AG04450 (cell line): ENCODE measurements at places on chromosomes 7 and 10.

- DNase-seq, result no peak
Observed at GRCh38 chr10:98402478-98402877, 12.5 kb downstream of the PYROXD2 start.

GRCh38 chr7:122974229-122974628, 21.3 kb downstream of the TAS2R16 start:
- no peak for DNase-seq

GRCh38 chr7:5526100-5526905, 102.7 kb upstream of the TNRC18 start:
- DNase-seq, result no peak

GRCh38 chr10:44865289-44865671, 45.9 kb upstream of the TMEM72 start:
- DNase-seq, result no peak

GRCh38 chr10:7696545-7696944, 6.6 kb upstream of the ITIH2 start:
- no peak for DNase-seq

DNA sequence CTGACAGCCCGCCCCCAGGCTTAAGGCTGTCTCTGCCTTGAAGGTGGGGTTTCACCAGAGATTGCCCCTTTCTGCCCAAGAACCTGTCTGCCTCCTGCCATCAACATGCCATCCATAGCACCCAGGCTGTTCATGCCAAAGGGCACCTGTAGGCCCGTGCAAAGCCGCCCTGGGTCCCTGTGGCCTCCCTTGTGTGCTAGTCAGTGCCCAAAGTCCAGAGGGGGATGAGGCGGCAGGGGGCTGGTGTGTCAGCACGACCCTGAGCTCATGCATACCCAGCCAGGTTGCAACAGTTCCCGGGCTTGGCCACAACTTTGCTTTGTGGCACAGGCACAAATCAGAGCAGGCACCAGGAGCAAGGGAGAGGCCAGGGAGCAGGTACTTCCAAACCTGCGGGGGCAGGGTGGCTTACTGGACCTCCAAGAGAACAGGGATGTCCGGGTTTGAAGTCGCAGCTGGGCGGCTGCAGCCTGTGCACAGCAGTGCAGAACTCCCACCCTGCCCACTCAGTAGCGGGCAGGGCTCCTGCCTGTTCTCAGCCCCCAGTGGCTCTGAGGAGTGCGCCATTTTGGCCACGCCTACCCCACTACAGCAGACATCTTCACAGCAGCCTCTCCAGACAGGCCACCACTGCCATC, 671.1 kb upstream of the GRM3 start:
- DNase-seq, result no peak

- no peak for DNase-seq
Observed at GRCh38 chr7:151139791-151140190, 27.7 kb downstream of the GBX1 start.

GRCh38 chr7:134197345-134197744, 70.2 kb downstream of the LRGUK start:
- no peak for DNase-seq

GRCh38 chr10:91805110-91805838, 7.0 kb downstream of the TNKS2 start:
- DNase-seq, result no peak

DNA sequence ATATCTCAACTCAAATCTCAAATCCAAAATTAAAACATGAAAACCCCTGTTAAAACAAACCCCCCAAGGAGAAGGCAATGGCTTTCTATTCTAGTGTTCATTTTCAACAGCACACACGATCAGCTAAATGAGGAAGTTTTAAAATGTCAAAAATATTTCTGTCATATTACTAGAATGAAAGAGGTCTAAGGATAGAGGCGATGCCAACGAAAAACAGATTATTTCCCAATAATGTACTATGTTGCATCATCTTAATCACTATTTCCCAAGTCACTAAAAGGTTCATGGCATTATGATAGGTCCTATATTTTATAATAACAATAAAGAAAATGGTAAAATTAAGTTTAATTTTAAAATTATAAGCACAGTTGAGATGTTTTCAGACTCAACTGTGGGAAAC, 10.1 kb downstream of the CNOT4 start:
- no peak for DNase-seq

DNA sequence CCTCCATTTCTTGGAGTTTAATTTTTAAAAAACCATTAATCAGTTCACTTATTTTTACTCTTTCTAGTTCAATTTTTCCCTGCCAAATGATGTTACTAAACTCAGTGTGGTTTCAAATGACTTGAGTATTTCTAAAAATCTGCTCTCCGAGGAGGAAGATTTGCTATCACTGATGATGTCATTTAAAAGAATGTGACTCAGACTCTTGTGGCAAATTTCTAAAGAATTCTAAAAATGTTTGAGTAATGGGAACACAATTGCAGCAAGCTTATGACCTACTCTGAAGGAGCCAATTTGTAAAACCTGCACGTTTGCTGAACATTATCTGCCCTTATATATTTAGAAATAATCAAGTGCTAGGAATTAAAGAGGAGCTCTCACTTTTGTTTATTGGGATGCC, 88.6 kb downstream of the SPAG6 start:
- peak; percentile 68 for DNase-seq
